ENCODE measurements at places on chromosomes 12 and 14.
A peak's percentile ranks its signal among the peaks of the same experiment; 100 is the strongest.

- DNase-seq: no peak
Observed at GRCh38 chr12:80320121-80320678, 123.8 kb upstream of the PTPRQ start.

- DNase-seq: no peak
Observed at GRCh38 chr12:7403466-7403865, 40.5 kb downstream of the CD163L1 start.

DNA sequence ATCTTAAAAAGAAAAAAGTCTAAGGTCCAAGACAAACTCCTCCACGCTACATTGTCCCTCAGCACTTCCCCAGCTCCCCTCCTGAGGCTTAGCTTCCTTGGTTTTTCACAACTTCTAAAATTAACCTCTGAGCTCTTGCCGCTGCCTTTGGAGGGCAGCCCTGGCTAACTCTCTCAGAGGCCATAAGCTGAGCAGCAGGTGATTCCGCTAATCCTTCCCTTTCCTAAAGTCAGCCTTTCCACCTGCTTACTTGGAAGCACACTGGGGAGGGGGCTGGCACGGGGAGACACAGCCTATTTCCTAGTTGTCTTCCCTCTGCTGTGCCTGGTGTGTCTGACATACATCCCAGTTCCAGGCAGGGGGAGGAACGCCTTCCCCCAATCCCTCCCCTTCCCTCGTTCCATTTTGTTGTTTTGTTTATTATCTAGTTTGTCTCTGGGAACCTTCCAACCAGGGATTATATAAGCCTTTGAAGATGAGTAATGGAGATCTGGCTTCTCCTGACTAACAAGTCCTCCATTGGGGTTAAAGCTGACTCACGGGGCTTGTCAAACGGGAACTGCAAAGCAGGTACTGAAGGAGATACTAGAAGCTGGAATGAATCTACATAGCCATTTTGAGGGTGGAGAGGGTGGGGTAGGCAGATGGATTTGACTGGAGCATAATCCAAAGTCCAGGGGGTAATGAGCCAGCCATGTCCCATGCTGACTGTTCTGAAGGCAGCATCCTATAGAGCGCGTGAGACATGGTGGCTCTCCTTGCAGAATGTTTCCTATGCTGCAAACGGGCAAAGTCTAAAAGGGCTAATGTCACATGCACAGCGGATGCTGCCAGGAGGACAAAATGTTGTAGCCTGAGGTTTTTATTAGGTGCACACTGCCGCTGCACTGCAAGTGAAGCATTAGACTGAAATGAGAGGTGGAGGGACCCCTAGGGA is 230.8 kb downstream of the FOXN3 start:
- no peak for DNase-seq

- no peak for DNase-seq
Observed at GRCh38 chr12:561908-562593, 101.2 kb downstream of the NINJ2 start.

- no peak for DNase-seq
Observed at GRCh38 chr14:90607141-90607540, 209.1 kb downstream of the TTC7B start.

- no peak for DNase-seq
Observed at GRCh38 chr14:99242816-99243721, 28.9 kb downstream of the BCL11B start.

DNA sequence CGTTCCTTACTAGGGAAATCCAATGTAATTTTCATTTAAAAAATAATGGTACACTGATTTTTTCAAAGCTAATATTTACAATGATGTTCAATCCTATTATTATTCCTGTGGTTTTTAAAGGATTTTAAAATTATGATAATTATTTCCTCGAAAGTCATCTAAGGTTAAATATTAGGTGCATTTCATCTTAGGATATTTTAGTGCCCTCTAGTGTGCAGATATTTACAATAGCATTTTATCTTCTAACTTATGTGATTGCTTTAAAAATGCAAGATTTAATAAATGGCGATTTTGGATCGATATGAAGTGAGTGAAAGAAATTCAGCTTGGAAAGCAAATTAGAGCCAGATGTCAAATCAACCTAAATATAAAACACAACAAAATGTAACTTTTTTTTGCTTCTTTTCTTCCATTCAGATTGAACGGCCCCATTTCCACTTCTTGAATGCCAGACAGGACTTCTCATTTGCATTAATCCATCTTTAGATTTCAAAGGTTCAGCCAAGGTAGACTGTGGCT is 293.5 kb downstream of the SLC6A15 start:
- DNase-seq: no peak

GRCh38 chr14:59424341-59425071 is 40.7 kb downstream of the GPR135 start:
- DNase-seq: no peak

DNA sequence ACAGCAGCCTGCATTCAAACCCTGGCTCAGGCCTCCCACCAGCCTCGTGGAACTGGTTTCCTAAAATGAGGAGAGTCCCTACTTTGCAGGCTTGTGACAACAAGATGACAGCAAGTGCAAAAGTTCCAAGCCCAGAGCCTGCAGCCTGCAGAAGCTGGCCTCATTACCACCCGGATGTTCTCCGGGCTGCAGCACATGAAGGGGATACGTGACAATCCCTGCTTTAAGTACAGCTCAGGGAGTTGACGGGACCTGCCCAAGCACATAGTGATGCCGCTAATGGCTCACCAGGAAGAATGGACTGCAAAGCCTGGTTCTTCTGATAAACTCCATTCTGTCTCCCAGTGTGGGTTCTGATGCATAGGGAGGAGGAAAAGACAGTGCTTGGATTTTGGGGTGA is 15.0 kb downstream of the SSH1 start:
- DNase-seq: no peak

DNA sequence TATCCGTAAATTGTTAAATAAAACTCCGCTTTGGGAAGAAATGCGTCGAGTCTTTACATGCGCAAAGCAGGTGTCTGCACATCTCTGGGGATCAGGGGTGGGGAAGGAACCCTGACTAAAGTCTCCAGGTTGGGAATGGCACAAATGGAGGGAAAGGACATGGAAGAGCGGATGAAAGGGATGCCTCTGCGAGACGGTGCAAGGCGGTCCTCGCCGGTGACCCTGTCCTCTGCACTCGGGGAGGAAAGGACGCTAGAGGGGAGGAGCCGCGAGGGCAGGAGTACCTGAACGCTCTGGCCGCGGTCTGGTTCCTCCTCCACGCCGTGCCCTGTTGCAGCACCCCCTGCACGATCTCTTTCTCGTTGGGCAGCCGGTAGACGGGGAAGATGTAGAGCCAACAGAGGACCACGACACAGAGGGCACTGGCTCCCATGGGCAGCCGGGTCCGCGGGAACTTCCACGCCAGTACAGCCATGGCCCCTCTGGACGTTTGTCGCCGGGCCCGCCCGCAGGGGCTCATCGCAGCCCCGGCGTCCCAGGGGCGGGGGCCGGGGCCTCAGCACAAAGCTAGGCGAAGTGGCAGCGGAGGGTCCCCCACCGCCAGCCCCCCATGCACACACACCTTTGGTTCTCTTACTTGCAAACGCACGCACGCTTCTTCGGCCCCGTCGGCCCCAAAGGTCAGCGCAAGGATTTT is 646 bp downstream of the ST8SIA1 start:
- no peak for DNase-seq

GRCh38 chr14:71733210-71733883 is 198.9 kb upstream of the RGS6 start:
- no peak for DNase-seq

- DNase-seq: no peak
Observed at GRCh38 chr12:104855599-104855998, 102.5 kb downstream of the SLC41A2 start.

- DNase-seq: no peak
Observed at GRCh38 chr14:69652942-69653684, 41.7 kb downstream of the SUSD6 start.

- no peak for DNase-seq
Observed at GRCh38 chr12:104189915-104190555, 25.5 kb upstream of the TXNRD1 start.

DNA sequence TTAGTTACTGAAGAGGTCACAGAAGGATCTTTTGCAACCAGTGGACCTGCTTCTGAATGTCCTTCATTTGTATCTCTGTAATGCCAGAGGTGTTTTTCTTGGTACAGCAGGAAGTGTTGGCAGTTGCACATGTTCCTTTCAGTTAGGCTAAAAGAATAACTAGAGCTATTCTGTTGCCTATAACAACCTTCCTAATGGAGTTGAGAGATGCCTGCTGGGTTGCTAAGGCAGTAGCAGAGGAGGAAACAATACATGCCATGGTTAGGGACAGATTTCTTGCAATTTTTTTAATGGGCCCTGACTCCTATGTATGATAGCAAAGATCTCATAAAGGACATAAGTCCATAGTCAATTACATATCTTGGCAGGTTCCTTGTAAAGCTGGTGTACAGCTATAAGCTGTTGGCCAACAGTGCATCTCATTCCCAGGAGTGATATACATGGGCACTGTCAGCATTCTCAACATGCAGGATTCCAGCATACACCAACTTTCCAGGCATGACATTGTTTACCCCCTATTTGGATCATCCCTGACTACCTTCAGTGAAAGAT is 556.6 kb downstream of the CCER1 start:
- no peak for DNase-seq

DNA sequence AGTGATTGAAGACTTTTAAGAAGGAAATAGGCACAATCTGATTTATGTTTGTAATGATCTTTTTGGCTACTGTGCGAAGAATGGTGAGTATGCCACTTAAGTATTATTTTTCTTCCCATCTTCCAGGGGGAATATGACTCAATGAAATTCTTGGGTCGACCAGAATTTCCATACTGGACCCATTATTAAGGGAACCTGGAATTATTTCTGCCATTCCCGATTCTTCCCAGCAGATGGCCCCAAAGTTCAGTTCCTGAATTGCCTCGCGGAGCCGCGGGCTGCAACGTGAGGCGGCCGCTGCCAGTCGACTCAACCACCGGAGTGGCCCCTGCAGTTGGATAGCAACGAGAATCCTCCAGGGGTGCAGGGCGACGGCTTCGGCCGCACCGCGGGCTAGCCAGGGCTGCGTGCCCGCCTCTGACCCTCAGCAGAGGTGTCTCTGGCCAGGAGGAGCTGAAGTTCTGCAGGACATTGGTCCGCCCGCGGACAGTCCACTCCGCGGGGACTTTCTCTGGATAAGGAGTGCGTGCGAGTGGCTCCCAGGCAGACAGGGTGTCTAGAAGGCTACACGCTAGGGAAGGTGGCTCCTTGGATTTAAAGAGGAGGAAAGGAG is 628 bp upstream of the TSHR start:
- peak; percentile 32 for DNase-seq

DNA sequence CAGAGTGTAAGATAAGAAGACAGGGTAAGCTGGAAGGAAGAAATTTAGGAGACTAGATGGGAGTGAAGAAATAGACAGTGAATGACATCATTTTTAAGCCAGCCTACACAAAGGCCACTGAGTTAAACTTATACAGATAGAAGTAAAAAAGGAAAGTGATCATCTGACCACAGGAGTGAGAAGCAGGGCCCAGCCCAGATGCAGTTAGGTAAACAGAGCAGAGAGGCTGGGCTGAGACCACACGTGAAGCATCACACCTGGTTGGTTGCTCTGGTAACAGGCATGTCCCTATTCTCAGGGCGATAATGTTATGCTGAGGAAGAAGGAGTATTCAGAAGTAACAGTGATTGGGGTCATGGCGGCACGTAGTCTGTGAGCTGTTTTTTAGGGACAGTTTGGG is 1079.4 kb downstream of the AACS start:
- DNase-seq: no peak

- DNase-seq: no peak
Observed at GRCh38 chr12:107258780-107259179, 165.4 kb upstream of the CRY1 start.

DNA sequence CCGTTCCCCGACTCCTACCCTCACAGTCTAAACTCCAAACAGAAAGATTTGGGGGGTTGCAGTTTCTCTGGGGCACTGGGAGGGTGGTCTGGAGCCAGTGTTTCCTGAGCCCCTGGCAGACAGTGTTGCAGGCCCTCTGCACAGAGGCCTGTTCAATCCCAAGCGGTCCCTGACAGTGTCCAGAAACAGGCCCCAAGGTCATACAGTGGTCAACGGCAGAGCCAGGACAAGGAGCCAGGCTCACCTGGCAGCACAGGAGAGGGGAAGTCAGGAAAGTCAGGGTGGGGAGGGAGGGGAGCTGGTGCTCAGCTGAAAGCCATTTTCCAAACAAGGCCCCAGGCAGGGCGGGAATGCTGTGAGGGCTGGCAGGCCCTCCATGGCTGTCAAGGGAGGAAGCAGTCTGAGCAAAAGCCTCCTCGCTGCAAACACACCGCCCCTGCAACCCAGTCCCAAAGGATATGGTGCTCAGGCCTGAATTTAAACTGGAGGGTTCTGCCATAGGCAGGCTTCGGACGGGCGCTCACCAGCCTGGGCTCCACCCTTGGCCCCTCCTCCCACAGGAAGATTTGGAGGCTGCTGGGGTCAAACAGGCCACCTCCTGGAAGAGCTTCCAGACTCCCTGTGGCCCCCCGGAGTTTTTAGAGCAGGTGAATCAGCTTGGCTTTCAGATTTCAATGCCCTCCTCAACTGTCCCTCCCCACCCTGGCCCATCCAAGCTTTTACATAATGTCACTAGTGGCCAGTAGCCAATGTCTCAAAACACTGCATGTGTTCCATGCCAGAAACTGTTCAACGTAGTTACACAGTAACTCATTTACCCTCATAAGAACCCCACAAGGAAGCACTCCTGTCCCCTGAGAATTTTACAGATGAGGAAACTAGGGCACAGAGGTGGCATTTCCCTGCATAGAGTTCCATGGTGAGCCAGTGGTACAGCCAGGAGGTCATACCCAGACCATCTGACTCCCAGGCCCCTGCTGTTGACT is 41.5 kb downstream of the CHGA start:
- no peak for DNase-seq

GRCh38 chr14:41130274-41130673 is 476.4 kb upstream of the LRFN5 start:
- DNase-seq: no peak

GRCh38 chr12:109182041-109182839 is 65.9 kb downstream of the ACACB start:
- no peak for DNase-seq

DNA sequence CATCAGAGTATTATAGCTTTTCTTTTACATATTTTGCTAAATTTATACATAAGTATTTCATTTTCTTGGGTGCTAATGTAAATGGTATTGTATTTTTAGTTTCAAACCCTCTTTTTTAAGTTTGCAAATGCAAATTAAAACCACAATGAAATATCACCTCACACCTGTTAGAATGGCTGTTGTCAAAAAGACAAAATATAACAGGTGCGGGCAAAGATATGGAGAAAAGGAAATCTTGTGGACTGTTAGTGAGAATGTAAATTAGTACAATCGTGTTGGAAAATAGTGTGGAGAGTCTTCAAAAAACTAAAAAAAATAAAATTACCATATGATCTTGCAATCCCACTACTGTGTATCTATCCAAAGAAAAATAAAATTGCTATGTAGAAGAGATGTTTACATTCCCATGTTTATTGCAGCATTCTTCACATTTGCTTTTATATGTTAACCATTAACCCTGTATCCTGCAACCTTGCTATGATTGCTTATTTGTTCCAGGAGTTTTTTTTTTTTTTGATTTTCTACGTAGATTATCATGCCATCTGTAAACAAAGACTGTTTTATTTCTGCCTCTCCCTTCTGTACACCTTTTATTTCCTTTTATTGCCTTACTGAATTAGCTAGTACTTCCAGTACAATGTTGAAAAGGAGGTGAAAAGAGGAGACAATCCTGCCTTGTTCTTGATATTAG is 405.4 kb upstream of the MIS18BP1 start:
- no peak for DNase-seq

GRCh38 chr14:90807060-90807459 is 9.2 kb downstream of the TTC7B start:
- DNase-seq: no peak

GRCh38 chr14:94355191-94355794 is 32.2 kb upstream of the SERPINA6 start:
- DNase-seq: no peak

GRCh38 chr14:103404920-103405319 is 19.7 kb downstream of the MARK3 start:
- DNase-seq: no peak

GRCh38 chr12:85559127-85559526 is 277.1 kb downstream of the RASSF9 start:
- no peak for DNase-seq
